ENCODE measurements at places on chromosomes 12 and 14.

GRCh38 chr12:67042697-67043131 is 226.4 kb upstream of the CAND1 start:
- DNase-seq = peak; percentile 93

DNA sequence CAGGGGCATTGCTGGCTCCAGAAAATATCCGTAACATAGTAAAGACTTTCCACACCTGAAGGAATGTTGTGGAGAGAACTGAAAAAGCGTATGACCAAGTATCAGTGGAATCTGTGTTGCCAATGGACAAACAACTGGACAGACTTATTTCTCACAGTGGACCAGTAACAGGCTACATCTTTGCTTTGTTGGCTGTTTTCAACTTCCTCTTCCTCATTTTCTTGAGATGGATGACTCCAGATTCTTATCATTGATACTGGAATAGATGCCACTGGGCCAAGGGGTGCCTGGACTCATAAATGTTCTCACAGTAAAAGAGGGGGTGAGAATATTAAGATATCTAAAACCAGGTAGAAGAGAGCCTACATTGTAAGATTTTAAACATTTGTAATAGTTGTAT is 6.4 kb downstream of the GAS2L3 start:
- no peak for DNase-seq

DNA sequence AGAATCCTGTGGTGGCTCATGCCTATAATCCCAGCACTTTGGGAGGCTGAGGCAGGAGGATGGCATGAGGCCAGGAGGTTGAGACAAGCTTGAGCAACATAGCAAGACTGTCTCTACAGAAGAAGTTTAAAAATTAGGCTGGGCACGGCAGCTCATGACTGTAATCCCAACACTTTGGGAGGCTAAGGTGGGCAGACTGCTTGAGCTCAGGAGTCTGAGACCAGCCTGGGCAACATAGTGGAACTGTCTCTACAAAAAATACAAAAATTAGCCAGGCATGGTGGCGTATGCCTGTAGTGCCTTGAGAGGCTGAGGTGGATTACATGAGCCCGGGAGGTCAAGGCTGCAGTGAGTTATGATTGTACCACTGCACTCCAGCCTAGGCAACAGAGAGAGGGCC is 998 bp upstream of the CYP27B1 start:
- DNase-seq = peak; percentile 29

DNA sequence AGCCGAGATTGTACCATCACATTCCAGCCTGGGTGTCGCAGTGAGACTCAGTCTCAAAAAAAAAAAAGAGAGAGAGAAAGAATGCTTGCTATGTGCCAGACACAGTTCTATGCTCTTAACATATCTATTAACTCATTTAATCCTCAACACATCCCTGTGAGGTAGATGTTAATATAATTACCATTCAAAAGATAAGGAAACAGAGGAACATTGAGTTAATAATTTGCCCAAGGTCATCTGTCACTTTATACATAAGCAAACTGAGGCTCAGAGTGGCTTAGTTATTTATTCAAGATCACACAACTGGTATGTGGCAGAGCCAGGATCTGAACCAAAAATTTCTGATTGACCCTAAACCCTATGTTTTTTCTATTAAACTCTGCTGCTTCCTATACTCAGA is 116.1 kb upstream of the BCAT1 start:
- DNase-seq = no peak

DNA sequence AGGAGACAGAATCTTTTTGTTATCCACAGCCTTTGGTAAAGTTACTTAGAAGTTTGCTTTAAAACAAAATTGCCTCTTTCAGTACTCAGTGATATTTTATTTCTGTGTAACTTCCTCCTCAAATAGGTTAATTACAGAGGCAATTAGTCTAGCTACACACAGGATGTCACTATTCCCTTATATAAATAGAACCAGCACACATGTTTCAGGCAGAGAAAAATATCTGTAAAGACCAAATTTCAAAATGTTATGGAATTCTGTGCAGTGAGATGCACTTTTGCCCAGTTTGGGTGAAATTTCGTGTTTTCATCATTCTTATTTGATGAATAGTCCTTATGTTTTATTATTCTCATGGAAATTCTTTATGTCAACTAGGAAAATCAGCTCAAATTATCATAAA is 410.6 kb upstream of the SOX5 start:
- DNase-seq = no peak

DNA sequence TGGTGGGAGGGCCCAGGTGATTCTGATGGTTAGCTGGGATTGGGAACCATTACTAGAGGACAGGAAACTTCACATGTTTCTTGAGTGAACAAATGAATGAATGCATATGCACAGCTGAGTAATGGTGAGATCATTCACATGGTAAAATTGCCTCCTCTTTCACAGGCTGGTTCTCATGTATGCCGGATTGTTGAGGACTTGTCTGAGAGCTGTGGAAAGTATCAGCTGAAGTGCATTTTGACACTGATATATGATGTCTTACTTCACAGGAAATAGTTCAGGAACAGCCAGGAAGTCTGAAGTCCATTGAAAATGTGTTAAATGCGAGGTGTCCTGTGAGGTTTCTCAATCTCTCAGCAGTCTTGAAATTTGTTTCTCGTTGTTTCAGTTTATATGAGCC is 77.6 kb upstream of the DACT1 start:
- peak; percentile 58 for DNase-seq

DNA sequence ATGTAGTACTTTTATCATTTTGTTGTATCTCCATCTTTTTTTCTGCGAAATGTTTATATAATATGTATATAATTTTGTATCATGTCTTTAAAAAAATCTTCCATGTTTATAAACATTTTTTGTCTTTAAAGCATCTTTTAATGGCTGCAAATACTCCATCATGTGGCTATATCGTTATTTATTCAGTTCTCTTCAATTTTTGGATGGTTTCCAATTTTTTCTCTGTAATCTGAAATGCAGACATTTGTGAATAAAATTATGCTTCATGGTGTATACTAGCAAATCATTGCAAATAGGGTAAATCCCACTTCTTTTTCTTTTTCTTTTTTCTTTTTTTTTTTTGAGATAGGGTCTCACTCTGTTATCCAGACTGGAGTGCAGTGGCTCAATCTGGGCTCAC is 54.0 kb downstream of the CPSF2 start:
- DNase-seq = no peak

- peak; percentile 57 for DNase-seq
Observed at GRCh38 chr14:41607304-41607775, 664 bp downstream of the LRFN5 start.

- no peak for DNase-seq
Observed at GRCh38 chr12:3119192-3119755, 42.1 kb downstream of the TSPAN9 start.

- no peak for DNase-seq
Observed at GRCh38 chr14:22202313-22202712, 386.7 kb downstream of the DAD1 start.

- no peak for DNase-seq
Observed at GRCh38 chr12:43267818-43268217, 284.2 kb downstream of the ADAMTS20 start.

- peak; percentile 45 for DNase-seq
Observed at GRCh38 chr12:5505116-5505515, 73.2 kb downstream of the NTF3 start.

GRCh38 chr12:125351788-125352187 is 286.6 kb downstream of the AACS start:
- no peak for DNase-seq

- peak; percentile 45 for DNase-seq
Observed at GRCh38 chr14:104819361-104819781, 18.5 kb downstream of the ZBTB42 start.

DNA sequence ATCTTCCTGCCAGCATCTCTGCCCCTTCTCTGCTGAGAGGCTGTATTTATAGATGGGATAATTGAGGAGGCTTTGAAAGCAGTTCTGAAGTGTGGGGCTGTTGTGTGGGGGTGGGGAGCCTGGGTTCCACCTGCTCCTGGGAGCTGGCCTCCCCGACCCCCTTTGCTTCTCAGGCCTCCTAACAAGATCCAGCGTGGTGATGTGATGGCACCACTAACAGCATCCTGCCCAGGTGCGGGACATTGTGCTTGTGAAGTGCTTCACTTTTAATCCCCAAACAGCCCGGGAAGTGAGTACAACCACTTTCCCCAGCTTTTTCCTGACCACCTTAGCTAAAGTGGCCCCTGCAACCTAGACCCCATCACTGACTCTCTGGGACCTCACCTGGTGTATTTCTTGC is 95.1 kb upstream of the NRXN3 start:
- no peak for DNase-seq

DNA sequence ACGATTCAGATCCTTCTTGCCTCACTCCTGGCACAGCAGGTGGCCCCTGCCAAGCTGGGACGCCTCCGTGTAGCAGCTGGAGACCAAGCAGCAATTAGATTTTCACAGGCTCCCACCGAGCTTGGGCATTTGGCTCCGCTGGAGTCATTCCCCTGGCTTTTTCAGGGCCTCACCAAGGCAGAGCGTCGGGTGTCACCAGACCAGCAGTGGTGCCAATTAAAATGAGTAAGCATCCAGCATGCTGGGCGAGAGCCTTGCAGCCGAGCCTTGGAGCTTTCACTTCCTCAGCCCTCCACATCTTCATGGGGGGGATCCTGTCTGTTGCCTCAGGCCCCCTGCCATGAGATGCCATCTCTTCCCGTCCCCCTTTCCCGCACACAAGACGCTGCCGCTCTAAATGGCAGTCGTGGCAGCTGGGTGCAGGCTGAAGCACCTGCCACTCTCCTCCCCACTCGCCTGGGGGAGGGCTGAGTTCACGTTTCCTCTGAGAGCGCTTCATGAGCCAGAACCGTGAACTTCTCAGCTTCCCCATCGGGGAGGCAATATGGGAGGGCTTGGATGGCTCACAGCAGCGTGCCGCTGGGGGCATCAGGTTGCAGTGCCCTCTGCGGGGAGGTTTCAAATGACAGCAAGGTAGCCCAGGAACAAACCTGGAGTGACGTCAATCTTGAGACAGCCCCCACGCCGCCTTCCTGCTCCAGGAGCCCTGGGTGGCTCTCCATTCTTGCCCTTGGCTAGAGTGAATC is 11.7 kb downstream of the TPCN1 start:
- peak; percentile 84 for DNase-seq

All from islet precursor cell (in vitro differentiated cells).